ENCODE measurements at places on chromosomes 11 and 22. TPM values are rescaled to one million over a fixed set of nuclear protein-coding genes. Genes with fewer than 3 reads are reported as not detected.

RIMBP3C gene
- 0.19 TPM for total RNA-seq

FREY1 gene
- 1.8 TPM for total RNA-seq

IFITM1 gene
- 95.7 TPM for total RNA-seq

TMEM123 gene
- total RNA-seq = 209 TPM

SSRP1 gene
- 92.1 TPM for total RNA-seq

RASSF10 gene
- not detected for total RNA-seq

TOM1 gene
- 21.5 TPM for total RNA-seq

MMP3 gene
- total RNA-seq = not detected

EFCAB6 gene
- total RNA-seq = not detected

PGA5 gene
- not detected for total RNA-seq

SUSD2 gene
- total RNA-seq = 1.5 TPM

ZNF214 gene
- total RNA-seq = not detected

RTN4RL2 gene
- total RNA-seq = 0.22 TPM

POGLUT3 gene
- total RNA-seq = 9.6 TPM

AQP11 gene
- 0.48 TPM for total RNA-seq

DKK3 gene
- not detected for total RNA-seq

BCO2 gene
- 2.4 TPM for total RNA-seq

RHOG gene
- total RNA-seq = 151 TPM

CELSR1 gene
- total RNA-seq = 0.48 TPM

FAM180B gene
- not detected for total RNA-seq

CHST1 gene
- total RNA-seq = not detected
